ENCODE measurements at places on chromosomes 11 and 22. TPM values are rescaled to one million over a fixed set of nuclear protein-coding genes. Genes with fewer than 3 reads are reported as not detected.

SCGB1C1 gene
- not detected for total RNA-seq

HTR3B gene
- not detected for total RNA-seq

ARHGAP20 gene
- total RNA-seq, result not detected

LMO1 gene
- not detected for total RNA-seq

SMTNL1 gene
- not detected for total RNA-seq

EIF3D gene
- total RNA-seq, result 201 TPM

MS4A2 gene
- total RNA-seq, result not detected

APOL5 gene
- not detected for total RNA-seq

GLYAT gene
- not detected for total RNA-seq

PDGFB gene
- 0.95 TPM for total RNA-seq

PATE4 gene
- not detected for total RNA-seq

MRGPRF gene
- total RNA-seq, result not detected

RBM4B gene
- total RNA-seq, result 15.4 TPM

TMA7B gene
- 8.2 TPM for total RNA-seq

CWF19L2 gene
- 16.3 TPM for total RNA-seq

MS4A10 gene
- not detected for total RNA-seq

TEX54 gene
- not detected for total RNA-seq

PAX6 gene
- total RNA-seq, result not detected

CCDC188 gene
- 0.41 TPM for total RNA-seq

CHST1 gene
- not detected for total RNA-seq

MYO18B gene
- total RNA-seq, result 1.3 TPM

CABP4 gene
- 4.2 TPM for total RNA-seq

LIN7C gene
- total RNA-seq, result 27.8 TPM

VSTM5 gene
- not detected for total RNA-seq

TRIM29 gene
- not detected for total RNA-seq

TRIM6 gene
- total RNA-seq, result 0.10 TPM

MMP8 gene
- total RNA-seq, result not detected

ASPHD2 gene
- 17.4 TPM for total RNA-seq

OR8G5 gene
- total RNA-seq, result not detected

MMP12 gene
- total RNA-seq, result not detected

LARGE1 gene
- 0.07 TPM for total RNA-seq

MRPL11 gene
- 60.5 TPM for total RNA-seq

IL18 gene
- 0.39 TPM for total RNA-seq

LSP1 gene
- 430 TPM for total RNA-seq

POTEH gene
- total RNA-seq, result not detected

HPS5 gene
- 21.8 TPM for total RNA-seq

SAA1 gene
- not detected for total RNA-seq

KCNQ1OT1 gene
- 0.54 TPM for total RNA-seq

MOV10L1 gene
- not detected for total RNA-seq

TIGD3 gene
- 0.34 TPM for total RNA-seq

OR52H1 gene
- 0.20 TPM for total RNA-seq
